ENCODE measurements at places on chromosomes 6 and 20.

GRCh38 chr20:57078116-57078515, 188.3 kb downstream of the BMP7 start:
- no peak for DNase-seq

GRCh38 chr6:11251553-11252360, 19.3 kb upstream of the NEDD9 start:
- DNase-seq = no peak

- DNase-seq = no peak
Observed at GRCh38 chr6:164924674-164925073, 384.7 kb downstream of the C6orf118 start.

- no peak for DNase-seq
Observed at GRCh38 chr6:24825130-24825630, 26.5 kb upstream of the ARMH2 start.

DNA sequence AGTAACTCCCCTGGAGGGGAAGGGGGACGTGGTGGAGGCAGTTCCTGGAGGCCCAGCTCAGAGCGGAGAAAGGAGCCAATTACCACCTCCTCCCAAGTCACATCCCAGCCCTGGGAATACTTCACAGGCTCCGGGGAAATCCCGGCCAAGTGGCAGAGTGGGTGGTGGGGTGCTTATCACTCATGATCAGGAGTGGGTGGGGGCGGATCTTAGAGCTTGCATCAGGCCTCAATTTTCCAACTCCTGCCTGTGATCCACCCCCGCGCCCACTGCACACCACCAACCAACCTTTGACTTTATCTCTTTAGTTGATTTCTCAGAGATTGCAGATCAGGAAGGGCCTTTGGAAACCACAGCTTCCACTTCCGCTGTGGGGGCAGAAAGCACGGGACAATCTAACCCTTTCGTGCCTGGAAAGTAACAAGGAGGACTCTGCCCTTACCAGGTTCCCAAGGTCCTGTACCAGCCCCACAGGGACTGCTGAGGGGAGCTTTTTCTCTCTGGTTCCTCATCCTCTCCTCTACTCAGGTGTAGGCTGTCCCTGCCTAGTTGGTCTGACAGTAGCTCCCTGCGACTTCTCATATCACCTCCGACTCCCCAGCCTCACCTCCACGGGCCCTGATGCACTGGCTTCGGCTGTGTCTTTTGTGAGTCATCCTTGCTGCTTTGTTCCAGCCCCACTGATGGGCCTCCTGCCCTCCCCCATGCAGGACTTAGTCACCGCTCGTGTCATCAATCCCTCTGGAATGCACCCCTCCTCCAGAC, 24.9 kb upstream of the IER3 start:
- DNase-seq = peak; percentile 63

GRCh38 chr6:89411145-89412070, 665 bp downstream of the RRAGD start:
- DNase-seq = peak; percentile 19

GRCh38 chr20:32116079-32116521, 6.6 kb downstream of the TM9SF4 start:
- no peak for DNase-seq

GRCh38 chr6:136544326-136544725, 5.9 kb downstream of the MAP7 start:
- DNase-seq = no peak

DNA sequence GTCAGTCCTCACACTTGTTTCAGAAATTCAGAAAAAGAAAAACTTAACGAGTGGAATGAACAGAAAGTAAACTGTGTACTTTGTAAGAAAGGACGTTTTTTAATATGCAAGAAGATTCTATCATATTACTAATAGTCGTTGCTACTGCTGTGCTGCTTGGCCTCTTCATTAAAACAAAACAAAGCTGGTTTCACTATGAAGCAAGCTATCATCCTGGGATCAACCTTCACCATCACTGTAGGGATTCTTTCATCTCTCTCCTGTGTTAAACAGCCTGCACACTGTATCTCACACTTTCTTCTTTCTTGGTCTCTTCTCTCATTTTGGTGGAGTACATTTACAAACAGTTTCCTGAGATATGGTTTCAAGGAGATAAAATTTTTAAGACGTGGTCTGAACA, 284.2 kb downstream of the BTBD9 start:
- DNase-seq = no peak

- no peak for DNase-seq
Observed at GRCh38 chr20:19497064-19497463, 261.0 kb upstream of the RIN2 start.

DNA sequence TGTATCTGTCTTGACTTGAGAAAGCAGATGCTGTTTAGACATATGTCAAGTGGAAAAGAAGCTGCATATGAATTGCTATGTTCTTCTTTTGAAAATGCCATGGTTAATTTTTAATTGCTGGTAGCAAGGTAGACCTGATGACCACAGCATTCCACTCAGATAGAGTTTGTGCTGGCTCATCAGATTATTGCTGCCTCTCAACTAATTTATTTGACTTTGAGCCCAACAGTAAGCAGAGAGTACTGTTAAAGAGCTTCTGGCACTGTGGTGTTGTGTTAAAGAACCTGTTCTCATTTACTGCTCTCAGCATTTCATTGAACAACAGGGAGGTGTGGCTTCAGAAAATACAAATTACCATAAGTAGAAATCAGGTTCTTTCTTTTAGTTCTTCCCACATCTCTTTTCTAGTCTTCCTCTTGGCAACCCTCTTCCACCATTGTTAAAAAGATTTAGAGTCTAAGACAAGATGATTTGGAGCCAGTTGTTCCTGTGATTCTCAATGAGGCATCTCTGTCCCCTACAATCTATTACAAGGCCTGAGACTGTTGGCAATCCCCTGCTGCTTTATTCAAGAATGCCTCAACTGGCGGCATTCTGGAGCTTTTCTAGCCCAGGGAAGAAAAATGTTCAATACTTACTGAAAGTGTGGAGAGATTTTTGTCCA, 967.6 kb upstream of the GJE1 start:
- no peak for DNase-seq

DNA sequence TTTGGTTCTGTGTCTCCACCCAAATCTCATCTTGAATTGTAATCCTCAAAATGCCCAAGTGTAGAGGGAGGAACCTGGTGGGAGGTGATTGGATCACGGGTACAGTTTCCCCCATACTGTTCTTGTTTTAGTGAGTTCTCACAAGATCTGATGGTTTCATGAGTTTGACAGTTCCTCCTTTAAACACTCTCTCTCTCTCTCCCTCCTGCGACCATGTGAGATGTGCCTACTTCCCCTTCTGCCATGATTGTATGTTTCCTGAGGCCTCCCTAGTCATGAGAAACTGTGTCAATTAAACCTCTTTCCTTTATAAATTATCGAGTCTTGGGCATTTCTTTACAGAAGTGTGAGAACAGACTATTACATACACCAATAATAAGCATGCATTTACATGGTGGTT, 12.1 kb upstream of the EYS start:
- DNase-seq = no peak

DNA sequence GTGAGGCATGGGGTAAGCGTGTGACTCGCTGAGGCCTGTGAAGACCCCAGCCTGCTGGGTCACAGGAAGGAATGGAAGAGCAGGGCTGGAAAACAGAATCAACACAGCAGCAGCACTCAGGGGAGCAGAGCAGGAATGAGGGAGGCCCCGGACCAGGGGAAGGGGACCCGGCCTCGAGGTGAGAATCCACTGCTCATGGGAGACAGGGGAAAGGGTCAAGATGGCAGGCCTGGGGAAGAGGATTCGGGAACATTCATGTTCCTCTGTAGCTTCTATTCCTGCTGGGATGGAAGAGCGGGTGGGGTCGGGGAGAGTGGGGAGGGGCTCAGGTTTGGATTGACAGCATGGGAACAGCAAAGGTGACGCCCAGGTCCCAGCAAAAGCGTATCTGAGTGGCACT, 59.4 kb downstream of the NPEPL1 start:
- DNase-seq = no peak

DNA sequence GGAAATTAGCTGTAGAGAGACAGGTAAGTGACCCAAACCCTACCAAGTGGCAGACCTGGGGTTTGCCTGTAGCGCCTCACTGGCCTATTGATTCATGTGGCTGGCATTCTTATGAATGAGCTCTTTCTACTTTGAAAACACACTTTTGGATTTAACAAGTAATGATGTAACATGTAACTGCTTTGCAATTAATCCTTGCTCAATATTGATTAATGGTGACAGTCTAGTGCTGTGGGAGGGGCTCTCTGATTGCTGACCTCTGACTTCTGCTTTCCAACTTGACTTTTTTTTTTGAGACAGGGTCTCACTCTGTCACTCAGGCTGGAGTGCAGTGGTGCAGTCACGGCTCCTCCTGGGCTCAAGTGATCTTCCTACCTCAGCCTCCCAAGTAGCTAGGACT, 82.7 kb downstream of the TIAM2 start:
- DNase-seq = no peak

DNA sequence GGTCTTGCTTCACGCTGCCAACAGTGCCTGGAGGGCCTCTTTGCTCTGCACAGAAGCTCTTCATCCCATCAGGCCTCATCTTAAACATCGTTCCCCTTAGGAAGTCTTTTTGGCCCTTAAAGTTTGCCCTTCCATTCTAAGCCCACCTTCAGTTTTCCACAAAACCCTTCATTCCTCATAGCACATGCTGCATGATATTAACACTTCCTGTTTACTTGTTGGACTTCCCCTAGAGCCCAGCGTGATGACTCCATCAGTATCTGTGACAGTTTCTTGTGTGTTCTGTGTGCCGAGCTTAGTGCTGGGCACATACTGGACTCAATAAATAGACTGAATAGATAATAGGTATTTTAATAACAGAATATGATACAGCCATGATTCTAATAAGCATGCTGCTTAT, 2.2 kb downstream of the NT5DC1 start:
- DNase-seq = no peak

GRCh38 chr6:80438772-80439171, 332.3 kb downstream of the BCKDHB start:
- DNase-seq = no peak

- DNase-seq = no peak
Observed at GRCh38 chr6:8434727-8435092, 635 bp downstream of the SLC35B3 start.

DNA sequence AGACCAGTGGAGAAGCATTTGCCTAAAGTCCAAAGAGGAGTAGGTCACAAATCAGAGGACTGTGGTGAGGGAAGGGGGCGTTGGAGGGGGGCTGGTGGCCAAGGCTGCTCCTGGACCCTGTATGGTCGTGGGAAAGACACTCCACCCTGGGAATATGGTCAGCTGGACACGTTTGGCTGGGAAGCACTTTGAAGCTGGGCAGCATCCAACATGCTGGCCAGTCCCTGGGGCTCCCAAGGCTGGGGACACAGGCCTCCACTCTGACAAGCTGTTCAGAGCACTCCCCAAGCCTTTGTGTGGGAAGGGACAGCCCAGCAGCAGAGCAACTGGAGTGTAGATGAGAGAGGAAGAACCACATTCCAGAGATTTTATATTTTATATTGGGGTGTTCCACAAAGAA, 203.2 kb downstream of the ANKRD60 start:
- no peak for DNase-seq

GRCh38 chr6:57313711-57314471, 3.5 kb upstream of the PRIM2 start:
- DNase-seq = no peak

DNA sequence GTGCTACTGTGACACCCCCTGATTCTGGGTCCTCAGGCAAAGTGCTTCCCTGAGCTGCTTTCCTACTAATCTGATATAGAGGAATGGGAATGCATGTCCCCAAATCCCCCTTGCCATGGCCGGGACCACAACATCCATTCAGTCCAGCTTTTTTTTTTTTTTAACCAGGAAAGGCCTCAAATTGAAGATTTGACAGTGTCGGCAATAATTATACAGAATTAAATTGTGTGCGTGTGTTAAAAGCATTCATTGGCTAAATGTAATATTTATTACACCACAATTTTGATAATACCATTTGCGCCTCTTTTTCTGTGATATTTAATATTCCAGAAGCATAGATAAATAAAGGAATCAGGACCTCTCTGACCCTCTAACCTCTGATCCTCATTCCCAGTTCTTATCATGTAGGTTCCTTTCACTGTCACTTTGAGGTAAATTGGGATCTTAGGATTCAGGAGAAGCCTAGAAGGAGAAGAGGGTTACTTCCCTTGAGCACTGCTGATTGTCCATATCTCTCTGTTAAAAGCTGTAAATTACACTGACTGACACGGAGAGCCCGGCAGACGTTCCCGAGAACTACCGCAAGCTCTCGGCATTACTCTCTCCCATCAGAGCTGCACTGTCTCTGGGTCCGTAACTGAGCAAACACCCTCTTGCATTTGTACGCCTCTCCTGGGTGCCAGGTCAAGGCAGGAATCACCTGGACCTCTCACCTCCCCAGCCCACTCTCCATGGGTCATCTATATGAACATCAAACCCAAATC, 29.4 kb upstream of the MAFB start:
- no peak for DNase-seq

DNA sequence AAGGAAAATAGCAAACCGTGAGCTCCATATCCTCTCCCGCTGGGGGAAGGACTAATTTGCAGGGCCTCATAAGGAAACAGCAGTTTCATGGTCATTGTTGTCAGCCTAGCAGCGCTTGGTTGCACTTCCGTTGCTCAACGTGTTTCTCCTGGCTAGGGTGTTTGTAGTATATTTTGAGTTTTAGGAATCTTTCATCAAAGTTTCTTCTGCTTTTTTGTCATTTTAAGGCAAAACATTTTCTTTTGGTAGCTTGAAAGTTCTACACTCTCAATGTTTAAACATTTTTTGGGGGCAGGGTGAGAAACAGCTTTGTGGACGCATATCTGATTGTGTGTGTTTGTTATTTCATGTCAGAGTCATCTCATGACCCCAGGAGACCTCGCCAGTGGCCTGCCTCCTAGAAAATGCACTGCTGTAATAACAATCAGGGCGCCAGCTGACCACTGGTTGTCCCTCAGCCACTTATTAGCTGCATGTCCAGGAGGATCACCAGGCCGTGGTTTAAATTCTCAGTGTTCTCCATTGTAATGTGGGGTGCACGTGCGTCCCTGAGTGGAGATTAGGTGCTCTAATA, 20.6 kb downstream of the JARID2 start:
- DNase-seq = no peak

DNA sequence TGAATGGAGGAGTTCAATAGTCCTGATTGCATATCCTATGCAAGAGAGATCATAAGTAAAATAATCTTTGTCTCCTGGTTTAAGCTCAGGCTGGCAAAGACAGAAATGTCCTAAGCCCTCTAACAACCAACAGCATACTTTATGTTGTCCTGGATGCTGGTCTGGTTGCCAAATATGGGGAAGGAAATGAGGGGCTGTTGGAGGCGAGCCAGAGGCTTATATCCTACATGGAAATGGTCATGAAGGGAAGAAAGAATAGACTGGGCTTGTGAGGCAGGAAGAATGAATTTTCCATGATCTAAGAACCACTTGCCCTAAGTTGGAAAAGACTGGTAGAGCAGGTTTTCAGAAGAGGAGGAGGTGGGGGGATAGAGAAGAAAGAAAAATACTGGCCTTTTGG, 237.1 kb downstream of the SMOC2 start:
- DNase-seq = no peak

GRCh38 chr6:111818539-111819226, 54.6 kb downstream of the FYN start:
- no peak for DNase-seq

DNA sequence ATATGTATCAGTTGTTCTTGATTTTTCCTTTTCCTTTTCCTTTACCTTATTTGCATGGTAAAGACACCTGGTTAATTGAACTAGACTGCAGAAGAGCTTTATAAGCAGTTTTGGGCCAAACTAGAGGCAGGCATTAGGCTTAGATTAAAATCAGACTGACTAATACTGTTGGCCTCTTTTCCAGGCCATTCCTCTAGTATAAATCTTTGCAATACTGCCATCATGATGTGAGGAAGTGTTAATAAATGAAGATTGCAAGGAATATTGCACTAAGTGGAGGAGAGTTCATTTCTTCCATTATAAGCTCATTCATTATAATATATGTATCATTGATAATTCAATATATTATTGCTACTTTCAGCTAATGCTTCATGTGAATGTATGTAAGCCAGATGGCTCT, 163.8 kb downstream of the MMUT start:
- no peak for DNase-seq
